Aorta (tissue), 5 donors: ENCODE measurements at places on chromosomes 13 and 19. TPM values are rescaled to one million over a fixed set of nuclear protein-coding genes. Genes with fewer than 3 reads are reported as not detected.

DNA sequence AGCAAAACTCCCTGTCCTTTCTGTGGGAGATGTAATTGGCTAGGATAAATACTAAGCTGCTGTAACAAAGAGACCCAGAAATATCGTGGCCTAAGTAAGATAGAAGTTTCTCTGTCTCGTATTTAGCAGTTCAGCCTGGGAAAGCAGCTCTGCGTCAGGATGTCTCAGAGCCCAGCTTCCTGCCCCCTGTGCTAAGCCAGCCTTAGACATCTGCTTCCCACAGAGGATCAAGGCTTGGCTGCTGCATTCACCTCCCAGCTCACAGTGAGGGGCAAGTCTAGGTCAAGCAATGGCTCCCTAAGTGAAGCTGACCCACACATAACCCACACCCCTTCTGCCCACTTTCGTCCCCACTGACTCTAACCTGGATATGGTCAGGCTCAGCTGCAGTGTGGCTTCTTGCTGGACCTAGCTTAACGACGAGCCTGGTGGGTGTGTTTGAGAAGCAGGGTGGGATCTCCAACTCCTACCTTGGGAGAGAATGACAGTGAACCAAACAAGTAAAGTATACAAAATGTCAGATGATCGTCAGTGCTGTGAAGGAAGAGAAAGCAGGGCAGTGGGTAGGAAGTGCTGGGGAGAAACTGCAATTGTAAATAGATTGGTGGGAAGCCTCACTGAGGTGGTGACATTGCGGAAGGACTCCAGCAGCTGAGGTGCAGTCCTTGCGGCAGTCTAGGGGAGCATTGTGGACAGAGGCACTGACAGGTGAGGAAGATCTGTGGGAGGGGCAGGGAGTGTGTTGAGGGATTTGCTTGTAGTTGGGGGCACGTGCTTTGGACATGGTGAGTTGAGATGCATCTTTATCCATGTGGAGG is 82.9 kb downstream of the TNFRSF19 start:
- no peaks in the 10 kb centered on the region for H3K27me3 ChIP-seq
- H3K4me3 ChIP-seq, result no peak overlapping the region
- DNase-seq, result no peak
- no peaks in the 10 kb centered on the region for H3K36me3 ChIP-seq
- no peak overlapping the region for H3K27ac ChIP-seq

DNA sequence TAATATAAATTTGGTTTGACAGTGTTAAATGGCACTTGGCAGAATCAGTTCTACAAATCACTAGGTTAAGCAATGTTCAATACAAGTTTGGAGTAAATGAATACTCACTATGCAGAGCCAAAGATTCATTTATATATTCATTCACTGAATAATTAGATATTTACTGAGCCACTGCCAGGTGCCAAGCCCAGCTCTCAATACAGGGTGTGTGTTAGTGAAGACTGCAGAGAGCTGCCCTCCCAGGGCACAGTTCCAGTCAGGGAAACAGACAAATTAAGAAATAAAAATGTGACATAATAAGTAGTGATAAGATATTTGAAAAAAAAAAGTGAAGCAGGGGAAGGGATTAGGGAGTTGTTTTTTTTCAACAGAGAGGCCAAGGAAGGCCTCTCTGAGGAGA is 411.7 kb downstream of the KCNRG start:
- no peak for DNase-seq
- H3K27ac ChIP-seq, result no peak overlapping the region
- no peaks in the 10 kb centered on the region for H3K4me1 ChIP-seq

DNA sequence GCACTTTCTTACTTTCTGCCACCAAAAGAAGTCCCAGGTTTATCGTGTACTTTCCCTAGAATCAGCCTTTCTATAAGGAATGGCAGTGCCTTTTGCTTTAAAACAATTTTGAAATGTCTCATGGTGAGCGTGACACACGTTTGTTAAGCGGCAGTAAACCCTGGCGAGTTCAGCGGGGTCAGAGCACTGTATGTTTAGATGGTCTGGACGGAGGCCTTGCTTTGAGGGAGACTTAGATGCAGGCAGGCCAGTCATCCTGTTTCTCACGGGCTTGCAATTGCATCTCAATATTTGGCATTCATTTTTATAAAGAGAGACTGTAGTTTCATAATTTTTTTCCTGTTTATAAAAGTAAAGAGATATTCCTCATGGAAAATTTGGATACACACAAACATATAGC is 96.4 kb downstream of the TNFRSF19 start:
- H3K27me3 ChIP-seq, result no peaks in the 10 kb centered on the region
- H3K27ac ChIP-seq, result no peak overlapping the region
- no peaks in the 10 kb centered on the region for H3K36me3 ChIP-seq
- DNase-seq, result no peak

Gene TRPM4
- 41.9 TPM for total RNA-seq

GRCh38 chr19:46542428-46543230 is 47.0 kb upstream of the PNMA8B start:
- no peaks in the 10 kb centered on the region for H3K36me3 ChIP-seq
- H3K27ac ChIP-seq, result no peak overlapping the region
- H3K4me3 ChIP-seq, result no peak overlapping the region
- peak; percentile 94 for DNase-seq
- H3K27me3 ChIP-seq, result no peaks in the 10 kb centered on the region
- no peaks in the 10 kb centered on the region for H3K4me1 ChIP-seq
